Activated CD4-positive, alpha-beta T cell treated with anti-CD3 and anti-CD28 coated beads, Interleukin-2, amount 50 U/mL, for 1 hour (primary cell): ENCODE measurements at places on chromosomes 13 and 19.

DNA sequence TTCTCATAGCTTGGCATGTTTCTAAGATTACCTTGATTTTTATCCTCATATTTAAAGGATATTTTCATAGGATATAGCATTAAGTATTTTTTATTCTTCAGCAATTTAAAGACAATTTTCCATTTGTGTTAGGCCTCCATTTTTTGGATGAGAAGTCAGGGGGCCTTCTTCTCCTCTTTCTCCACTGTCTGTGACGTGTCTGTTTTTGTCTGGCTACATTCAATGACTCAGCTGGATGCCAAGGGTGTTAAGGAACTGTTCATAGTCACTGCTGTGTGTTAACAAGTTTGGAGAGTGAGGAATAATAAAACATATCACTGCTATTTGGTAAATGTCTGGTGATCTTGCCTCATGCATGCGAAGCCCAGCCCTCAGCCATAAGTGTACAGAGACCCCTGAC is 36.4 kb downstream of the ZNF582 start:
- no peak for DNase-seq

DNA sequence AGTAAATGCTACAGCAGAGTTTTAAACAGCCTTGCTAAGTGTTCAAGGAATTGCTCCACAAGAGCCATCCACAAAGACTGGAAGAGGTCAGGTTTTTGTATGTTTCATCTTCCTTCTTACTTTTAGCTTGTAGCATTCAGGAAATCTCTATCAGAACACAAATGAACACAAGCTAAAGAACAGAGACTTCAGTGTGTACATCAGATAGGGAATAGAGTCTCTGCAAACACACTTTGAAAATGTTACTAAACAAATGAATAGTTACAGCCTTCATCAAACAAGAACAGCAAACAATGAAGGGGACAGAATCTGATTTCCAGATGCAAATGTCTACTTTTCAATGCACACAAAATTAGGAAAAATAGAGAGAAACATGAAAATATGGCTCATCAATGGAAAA is 7.7 kb downstream of the ZNF563 start:
- no peak for DNase-seq

DNA sequence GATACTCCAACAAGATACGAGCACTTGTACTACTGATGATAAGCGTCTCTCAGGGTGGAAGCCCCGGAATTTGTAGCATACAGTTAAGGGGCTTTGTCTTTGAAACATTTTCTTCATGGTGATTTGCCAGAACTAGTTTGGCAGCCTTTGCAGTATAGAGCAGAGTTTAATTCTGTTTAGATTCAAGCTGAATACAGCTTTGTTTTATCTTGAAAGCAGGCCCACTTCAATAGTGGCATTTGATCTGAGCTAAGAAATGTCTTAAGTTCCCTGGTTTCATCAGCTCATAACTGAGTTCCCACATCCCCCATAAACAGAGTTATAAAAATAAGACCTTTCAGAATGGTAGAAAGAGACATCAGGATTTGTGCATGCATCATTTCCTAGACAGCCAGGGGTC is 125.9 kb downstream of the MIPEP start:
- no peak for DNase-seq

DNA sequence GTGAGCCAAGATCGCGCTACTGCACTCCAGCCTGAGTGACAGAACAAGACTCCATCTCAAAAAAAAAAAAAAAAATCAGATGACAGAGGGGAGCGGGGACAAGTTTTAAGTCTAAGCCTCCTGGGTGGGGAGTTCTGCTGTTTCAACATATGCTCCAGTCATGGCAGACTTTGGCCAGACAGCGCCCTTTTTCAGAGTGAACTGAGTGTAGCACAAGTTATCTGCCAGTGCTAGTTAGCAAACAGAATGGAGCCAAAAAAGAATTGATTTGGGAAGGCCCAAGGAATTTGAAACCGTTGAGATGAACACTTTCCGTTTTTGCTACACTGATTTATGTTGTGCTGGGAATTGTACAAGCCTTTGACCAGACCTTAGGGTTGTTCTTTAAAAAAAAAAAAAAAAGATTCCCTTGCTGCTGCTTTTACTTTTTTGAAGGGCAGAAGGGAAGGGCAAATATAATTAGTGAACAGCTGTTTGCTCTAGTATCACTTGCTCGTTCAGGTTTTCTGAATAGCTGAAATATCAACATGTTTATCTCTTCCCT is 5.7 kb downstream of the ACTN4 start:
- no peak for DNase-seq

GRCh38 chr19:17328517-17329365 is 5.9 kb downstream of the ANO8 start:
- DNase-seq: peak; percentile 41

GRCh38 chr13:79780240-79780639 is 299.3 kb downstream of the NDFIP2 start:
- DNase-seq: no peak

- no peak for DNase-seq
Measured at GRCh38 chr13:44305917-44306370, 67.7 kb upstream of the SERP2 start.

DNA sequence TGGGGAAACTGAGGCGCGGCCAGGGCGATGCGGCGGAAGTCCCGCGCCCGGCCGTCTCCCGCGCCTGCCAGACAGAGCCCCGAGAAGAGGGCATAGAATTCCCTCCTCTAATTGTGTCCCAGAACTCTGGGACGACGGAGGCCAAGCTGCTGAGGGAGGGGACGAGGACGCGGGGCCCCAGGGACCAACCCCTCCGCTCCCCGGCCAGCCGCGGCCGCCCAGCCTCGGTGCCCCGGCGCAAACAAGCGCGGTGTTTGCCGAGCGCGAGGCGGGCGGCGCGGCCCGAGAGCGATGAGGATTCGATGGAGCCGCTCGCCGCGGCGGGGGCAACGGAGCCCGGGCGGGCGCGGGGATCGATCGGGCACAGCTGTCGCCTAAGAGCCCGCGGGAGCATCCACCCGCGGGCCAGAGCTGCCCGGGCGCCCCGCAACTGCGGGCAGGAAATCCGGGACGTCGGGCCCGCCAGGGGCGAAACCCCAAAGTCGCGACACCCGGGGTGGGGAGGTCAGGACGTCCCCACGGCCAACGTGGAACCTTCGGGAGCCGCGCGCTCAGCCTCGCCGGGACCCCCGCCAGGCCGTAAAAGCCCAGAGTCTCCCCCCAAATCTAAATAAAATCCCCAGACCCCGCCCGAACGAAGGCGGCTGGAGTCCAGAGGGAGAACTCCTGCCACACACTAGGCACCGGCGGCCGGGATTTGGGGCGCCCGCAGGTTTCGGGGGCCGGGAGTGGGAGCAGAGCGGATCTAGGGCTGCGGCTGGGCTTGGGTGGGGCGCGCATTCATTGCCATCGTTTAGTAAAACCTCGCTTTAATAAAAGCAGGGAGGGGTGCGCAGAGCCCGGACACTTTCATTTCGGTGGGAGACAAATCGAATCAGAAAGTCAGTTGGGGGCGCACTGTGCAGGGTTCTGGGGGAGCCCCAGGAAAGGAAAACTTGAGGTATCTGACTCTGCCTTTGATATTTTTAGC is 3.6 kb upstream of the ONECUT3 start:
- no peak for DNase-seq

DNA sequence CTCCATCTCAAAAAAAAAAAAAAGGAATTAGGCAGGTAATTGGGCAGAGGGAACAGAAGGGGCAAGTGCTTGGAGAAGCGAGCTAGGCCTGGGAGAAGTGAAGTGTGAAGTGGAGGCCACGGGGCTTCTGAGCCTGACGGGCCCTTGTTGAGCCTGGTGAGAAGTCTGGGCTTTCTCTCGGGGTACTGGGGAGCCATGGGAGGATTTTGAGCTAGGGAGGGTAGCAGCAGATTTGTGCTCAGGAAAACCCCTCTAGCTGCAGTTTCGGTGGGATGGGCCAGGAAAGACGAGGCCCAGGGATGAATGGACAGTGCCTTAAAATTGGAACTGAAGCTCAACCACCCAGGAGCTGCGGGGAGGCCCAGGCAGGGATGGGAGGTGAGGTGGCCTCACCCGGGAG is 8.0 kb downstream of the POLR1G start:
- no peak for DNase-seq

DNA sequence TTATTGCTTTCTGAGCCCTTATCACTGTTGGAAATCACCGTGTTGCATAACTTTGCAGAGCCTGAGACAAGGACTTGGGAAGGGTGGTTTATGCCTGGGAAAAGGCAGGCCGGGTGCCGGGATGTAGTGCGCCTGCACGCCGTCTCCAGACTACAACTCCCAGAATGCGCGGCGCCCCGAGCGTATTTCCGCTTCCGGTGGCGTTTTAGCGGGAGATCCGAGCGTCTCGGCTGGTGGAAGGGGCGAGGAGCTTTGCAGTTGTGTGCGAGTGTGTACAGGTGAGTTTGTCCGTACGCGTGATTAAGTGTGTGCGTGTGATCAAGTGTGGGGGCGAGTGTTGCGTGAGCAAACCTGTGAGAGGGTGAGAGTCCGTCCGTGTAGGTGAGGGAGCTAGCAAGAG is 75.4 kb downstream of the PEG3 start:
- DNase-seq: no peak

- no peak for DNase-seq
Measured at GRCh38 chr13:77139306-77139705, 112.3 kb upstream of the FBXL3 start.

DNA sequence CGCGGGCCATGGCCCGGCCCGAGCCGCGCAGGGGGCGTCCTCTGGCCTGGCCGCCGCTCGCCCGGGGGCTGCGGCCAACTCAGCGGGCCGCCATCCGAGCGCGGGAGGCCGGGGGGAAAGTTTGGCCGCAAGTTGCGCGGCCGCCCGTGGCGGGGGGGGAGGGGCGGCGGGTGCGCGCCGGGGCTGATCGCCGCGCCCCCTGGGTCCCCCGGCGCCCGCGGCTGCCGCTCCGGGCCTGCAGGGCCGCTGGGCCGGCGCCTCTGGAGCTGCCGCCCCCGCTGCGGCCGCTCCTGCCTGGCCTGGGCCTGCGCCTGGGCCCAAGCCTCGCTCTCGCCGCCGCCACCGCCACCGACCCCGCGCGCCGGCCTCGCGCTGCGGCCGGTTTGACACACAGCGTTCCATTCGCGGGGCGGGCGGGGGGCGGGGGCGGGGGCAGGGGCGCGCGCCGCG is at the start of gene NR2F6:
Gene NR2F6 (minus strand): TSS at position 385 of the 450 bp plus-strand sequence. CDS start 699 bp downstream, outside the sequence.
- no peak for DNase-seq

DNA sequence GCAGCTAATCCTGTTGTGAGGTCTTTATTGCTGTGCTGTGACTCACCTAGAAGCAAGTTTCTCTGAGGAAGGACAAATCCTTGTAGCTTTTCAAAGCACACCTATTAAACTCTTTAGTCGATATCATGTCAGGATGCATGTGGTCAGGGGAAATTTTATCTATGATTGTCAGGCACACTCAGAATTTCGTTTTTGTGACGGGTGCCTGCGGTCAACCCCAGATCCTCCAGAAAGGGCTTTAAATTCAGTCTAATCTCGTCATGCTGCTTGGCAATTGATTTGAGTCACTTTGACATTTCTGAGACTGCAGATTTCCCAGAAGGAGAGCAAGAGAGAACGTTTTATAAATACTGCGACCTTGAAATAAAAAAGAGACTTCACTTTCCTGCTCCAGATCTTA is 316.9 kb downstream of the FGF9 start:
- no peak for DNase-seq

DNA sequence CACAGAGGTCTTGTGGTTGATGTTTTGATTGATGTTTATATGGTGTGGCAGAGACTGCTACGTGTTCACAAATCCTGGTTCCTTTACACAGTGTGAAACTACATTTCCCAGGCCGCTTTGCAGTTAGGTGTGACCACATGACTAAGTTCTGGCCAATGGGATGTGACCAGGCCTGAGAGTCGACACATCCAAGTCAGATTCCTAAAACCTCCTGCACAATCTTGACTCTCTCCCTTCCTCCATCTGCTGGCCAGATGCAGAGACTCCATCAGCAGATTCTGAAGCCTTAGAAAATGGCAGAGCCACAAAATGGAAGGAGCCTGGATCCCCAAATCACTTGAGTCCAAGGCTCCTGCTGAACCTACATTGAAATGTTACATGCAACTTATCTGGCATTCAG is 12.6 kb downstream of the CD37 start:
- DNase-seq: no peak

DNA sequence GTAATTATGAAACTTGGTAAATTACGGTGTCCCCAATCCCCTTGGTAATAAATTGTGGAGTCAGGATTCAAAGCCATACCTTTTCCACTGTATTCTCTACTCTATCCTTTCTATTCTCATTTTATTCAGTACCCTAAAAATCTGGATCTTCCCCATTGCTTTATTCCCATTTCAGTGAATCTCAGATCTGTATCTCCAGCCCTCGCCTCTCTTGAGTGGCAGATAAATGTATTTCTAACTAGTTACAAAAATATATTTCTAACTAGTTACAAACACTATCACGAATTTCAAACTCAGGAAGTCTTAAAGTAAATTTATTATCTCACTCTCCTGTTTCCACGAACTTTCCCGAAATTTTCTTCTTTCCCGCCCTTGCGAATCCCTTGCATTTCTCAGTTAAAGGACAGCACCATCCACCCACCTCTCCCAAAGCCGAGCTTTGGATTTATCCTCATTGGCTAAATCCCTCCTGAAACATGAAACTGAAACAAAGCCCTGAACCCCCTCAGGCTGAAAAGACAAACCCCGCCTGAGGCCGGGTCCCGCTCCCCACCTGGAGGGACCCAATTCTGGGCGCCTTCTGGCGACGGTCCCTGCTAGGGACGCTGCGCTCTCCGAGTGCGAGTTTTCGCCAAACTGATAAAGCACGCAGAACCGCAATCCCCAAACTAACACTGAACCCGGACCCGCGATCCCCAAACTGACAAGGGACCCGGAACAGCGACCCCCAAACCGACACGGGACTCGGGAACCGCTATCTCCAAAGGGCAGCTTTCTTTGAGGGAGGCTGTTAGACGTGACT is 164.3 kb upstream of the PABPC3 start:
- no peak for DNase-seq

- no peak for DNase-seq
Measured at GRCh38 chr13:93227878-93228642, 1.5 kb downstream of the GPC6 start.

GRCh38 chr13:23578411-23579071 is 8.3 kb downstream of the TNFRSF19 start:
- DNase-seq: peak; percentile 57

- no peak for DNase-seq
Measured at GRCh38 chr13:78689011-78689410, 30.1 kb upstream of the OBI1 start.

DNA sequence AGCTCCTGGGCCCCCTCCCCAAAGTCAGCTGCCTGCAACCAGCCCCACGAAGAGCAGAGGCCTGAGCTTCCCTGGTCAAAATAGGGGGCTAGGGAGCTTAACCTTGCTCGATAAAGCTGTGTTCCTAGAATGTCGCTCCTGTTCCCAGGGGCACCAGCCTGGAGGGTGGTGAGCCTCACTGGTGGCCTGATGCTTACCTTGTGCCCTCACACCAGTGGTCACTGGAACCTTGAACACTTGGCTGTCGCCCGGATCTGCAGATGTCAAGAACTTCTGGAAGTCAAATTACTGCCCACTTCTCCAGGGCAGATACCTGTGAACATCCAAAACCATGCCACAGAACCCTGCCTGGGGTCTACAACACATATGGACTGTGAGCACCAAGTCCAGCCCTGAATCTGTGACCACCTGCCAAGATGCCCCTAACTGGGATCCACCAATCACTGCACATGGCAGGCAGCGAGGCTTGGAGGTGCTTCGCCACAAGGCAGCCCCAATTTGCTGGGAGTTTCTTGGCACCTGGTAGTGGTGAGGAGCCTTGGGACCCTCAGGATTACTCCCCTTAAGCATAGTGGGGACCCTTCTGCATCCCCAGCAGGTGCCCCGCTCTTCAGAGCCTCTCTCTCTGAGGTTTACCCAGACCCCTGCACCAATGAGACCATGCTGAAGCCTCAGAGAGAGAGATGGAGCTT is 4.7 kb upstream of the CEACAM5 start:
- DNase-seq: no peak

GRCh38 chr13:39510316-39510695 is 92.7 kb downstream of the LHFPL6 start:
- DNase-seq: no peak
